ENCODE measurements at places on chromosomes 16 and 17. TPM values are rescaled to one million over a fixed set of nuclear protein-coding genes. Genes with fewer than 3 reads are reported as not detected.

- DNase-seq: no peak
Observed at GRCh38 chr17:18016426-18016825, 22.5 kb downstream of the ATPAF2 start.

- DNase-seq: no peak
Observed at GRCh38 chr17:78967782-78968362, 11.9 kb downstream of the LGALS3BP start.

GRCh38 chr17:14959106-14959648, 305.9 kb downstream of the PMP22 start:
- DNase-seq: no peak

DNA sequence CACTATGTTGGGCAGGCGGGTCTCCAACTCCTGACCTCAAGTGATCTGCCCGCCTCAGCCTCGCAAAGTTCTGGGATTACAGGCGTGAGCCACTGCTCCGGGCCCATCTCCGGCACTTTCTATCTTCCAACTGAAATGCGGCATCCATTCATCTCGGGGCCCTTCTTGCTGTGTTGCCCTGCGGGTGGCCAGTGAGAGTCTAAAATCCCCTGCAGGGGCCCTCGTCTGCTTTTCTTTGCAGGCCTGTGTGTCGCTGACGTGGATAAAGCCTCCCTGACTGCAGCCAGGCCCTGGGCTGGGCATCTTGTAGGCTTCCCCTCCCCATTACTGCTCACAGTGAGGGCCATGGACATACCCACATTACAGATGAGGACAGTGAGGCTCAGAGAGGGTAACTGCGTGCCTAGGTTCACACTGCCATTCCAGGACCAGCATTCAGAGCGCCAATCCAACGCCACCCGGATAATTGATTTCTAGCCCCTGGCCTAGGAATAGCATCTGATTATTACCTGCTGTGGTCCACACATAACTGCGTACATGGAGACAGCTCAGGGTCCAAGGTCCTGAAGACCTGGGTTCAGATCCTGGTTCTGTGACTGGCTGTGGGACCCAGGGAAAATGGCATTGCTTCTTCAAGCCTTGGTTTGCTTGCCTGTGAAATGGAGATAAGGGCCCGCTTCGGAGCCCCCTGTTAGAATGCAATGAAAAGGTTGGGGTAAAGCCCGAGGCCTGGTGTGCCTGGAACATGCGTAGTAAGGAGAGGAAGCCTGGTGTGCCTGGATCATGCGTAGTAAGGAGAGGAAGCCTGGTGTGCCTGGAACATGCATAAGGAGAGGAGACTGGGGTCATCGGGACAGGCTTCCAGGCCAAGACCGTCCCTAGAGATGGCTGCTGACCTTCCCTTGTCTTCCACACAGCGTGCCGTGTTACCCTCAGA, 25.0 kb downstream of the CRISPLD2 start:
- no peak for DNase-seq

- peak; percentile 85 for DNase-seq
Observed at GRCh38 chr16:8797364-8798173, at the start of the genes PMM2 and TMEM186. TSS of gene PMM2 (plus strand) at chr16:8797839. CDS start at chr16:8797883, 44 bp downstream. TSS of gene TMEM186 (minus strand) at chr16:8797639. CDS start at chr16:8797614, 25 bp downstream.

GRCh38 chr17:78493450-78493849, 83.7 kb downstream of the DNAH17 start:
- no peak for DNase-seq

DNA sequence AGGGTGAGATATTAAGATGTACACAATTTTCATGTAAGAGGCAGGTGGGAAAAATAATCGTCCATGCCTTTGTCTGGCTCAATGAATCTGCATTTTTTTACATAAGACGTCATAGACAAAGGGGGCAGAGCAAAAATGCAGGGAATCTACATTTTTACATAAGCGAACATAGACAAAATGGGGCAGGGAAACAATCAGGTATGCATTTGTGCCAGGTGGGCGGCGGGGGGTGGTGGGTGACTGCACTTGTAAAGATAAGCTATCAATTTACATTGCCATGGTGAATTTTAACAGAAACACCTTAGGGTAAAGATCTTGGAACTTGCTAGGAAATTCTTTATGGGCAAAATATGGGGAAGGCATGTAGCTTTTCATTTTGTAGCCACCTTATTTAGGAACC, 96.3 kb upstream of the CES5A start:
- DNase-seq: no peak

DNA sequence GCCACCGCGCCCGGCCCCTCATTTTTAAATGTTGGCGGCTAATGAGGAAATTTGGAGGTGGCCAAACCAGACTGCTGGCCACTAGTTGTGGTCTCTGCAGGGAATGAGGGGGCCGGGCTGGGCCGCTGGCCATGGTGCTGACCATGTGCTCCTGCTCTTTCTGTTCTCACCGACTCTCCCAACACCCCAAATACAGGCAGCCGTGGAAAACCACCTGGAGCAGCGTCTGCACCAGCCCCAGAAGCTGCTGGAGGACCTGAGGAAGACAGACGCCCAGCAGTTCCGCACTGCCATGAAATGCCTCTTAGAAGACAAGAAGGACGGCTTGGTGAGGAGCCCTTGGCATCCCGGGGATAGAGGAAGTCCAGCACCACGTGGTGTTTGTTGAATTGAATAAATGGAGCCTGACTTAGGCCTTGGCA, 21.3 kb downstream of the OTOA start:
- DNase-seq: no peak

The GLIS2 gene
- 78.2 TPM for total RNA-seq

The CEP112 gene
- 16.9 TPM for total RNA-seq

The AANAT gene
- total RNA-seq: not detected

Data from mesothelial cell of epicardium (in vitro differentiated cells).